Activated CD4-positive, alpha-beta T cell treated with anti-CD3 and anti-CD28 coated beads, Interleukin-2, amount 10 ng/mL, durations not matched to agents 24 days and 14 days (primary cell): ENCODE measurements at places on chromosomes 12 and 14. TPM values are rescaled to one million over a fixed set of nuclear protein-coding genes. Genes with fewer than 3 reads are reported as not detected.
A peak's percentile ranks its signal among the peaks of the same experiment; 100 is the strongest.

PMEL gene
- total RNA-seq = not detected in 2 replicates

GRCh38 chr12:53091756-53092155 lies 5.7 kb upstream of the IGFBP6 start:
- peaks cover 40% of the 10 kb centered on the region for H3K27me3 ChIP-seq
- H3K4me1 ChIP-seq = peaks cover 2% of the 10 kb centered on the region
- DNase-seq = no peak
- H3K4me3 ChIP-seq = no peak overlapping the region

- DNase-seq = no peak
- no peak overlapping the region for H3K4me3 ChIP-seq
- H3K27me3 ChIP-seq = no peaks in the 10 kb centered on the region
- no peaks in the 10 kb centered on the region for H3K36me3 ChIP-seq
Measured at GRCh38 chr12:41220931-41221330, 32.8 kb downstream of the PDZRN4 start.

DNA sequence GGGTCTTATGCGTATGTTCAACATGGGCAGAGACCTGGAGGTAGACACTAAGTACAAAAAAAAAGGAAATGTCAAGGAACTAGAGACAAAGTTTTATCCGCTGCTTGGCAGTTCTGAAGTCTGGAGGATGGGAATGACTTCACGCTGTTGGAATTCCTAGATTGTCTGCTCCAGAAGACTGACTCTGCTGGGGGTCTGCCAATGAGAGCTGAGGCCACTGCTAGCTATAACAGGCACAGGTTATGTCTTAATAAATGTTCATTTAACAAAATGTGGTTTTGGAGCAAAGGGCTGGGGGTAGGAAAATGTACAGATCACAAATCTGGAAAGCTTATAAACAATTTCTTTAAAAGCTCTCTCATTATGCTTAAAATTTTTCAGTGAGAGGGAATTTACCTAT lies 5.9 kb downstream of the RNASE8 start:
- peaks cover 56% of the 10 kb centered on the region for H3K27me3 ChIP-seq
- H3K4me1 ChIP-seq = peaks cover under 1% of the 10 kb centered on the region
- no peak for DNase-seq
- no peak overlapping the region for H3K4me3 ChIP-seq
- no peak overlapping the region for H3K27ac ChIP-seq
- no peaks in the 10 kb centered on the region for H3K36me3 ChIP-seq

DNA sequence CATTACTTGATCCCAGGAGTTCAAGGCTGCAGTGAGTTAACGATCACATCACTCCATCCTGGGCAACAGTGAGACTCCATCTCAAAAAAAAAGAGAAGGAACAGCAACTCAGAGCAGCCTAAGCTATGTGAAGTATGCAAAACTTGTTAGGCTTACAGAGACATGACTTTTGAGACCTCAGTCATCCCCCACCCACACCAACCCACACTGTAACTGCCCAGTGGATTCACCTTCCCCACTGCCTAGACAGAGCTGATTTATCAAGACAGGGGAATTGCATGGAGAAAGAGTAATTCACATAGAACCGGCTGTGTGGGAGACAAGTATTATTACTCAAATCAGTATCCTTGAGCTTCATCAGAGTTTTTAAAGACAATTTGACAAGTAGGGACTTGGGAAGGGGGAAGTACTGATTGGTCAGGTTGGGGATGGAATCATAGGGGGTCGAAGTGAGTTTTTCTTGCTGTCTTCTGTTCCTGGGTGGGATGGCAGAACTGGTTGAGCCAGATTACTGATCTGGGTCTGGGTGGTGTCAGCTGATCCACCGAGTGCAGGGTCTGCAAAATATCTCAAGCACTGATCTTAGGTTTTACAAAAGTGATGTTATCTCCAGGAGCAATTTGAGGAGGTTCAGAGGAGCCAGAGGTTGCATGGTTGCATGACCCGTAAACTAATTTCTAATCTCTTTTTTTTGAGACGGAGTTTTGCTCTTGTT lies 6.2 kb upstream of the WDR89 start:
- no peak overlapping the region for H3K4me3 ChIP-seq
- peaks cover 8% of the 10 kb centered on the region for H3K36me3 ChIP-seq
- no peak for DNase-seq
- no peak overlapping the region for H3K27ac ChIP-seq

DNA sequence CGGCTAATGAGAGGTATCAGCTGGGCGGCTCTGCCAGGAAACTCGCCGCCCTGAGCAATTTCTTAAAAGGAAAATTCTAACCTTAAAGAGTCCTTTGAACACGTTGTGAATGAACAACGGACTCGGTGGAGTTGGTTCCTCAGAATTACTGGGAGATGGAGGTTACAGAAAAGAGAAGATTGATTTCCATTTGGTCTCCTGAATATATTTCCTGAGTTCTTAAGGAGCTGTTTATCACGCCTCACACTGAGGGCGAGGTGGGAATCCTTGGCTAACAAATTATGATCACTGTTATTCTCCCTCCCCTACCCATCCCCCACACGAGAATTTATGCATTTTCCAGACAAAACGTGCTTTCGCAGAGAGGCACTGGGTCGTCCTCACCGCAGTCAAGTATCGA lies 194.5 kb upstream of the C14orf180 start:
- peaks cover 6% of the 10 kb centered on the region for H3K4me1 ChIP-seq
- DNase-seq = no peak
- peaks cover 5% of the 10 kb centered on the region for H3K27me3 ChIP-seq
- H3K4me3 ChIP-seq = no peak overlapping the region

DNA sequence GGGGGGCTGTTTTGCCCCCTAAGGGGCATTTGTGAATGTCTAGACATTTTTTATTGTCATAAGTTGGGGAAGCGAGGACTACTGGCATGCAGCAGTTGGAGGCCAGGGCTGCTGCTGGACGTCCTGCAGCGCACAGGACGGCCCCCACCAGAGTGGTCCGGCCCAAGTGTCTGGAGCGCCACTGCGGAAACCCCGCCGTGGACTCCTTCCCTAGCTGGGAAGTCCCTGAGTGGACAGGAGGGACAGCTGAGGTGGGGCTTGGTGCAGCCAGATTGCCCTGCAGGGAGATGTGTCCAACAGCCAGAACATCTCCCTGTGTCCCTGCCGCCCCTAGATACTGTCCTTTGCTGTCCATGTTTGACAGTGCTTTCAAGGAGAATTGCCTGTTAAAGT lies 5.5 kb downstream of the CKB start:
- H3K4me1 ChIP-seq = peaks cover 7% of the 10 kb centered on the region
- no peak overlapping the region for H3K27ac ChIP-seq
- peaks cover 5% of the 10 kb centered on the region for H3K27me3 ChIP-seq
- no peak overlapping the region for H3K4me3 ChIP-seq
- DNase-seq = no peak

DNA sequence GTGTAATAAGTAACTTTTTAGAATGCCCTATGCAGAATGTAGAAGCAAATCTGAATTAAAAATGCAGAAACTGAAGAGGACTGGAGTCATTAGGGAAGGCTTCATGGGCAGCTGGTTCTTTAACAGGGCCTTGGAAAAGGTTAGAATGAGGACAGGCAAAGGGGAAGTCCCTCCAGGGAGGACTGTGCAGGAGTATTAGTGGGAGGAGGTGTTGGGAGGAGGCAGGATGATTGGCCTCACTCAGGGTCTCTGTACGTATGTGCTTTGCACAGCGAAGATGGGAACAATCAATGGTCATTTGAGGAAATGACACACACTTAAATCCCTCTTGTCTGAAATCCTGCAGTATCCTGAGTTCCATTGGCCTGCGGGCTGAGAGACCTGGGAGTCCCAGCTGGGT lies 119.7 kb downstream of the PTCSC3 start:
- H3K27ac ChIP-seq = no peak overlapping the region
- no peak overlapping the region for H3K4me3 ChIP-seq
- H3K27me3 ChIP-seq = peaks cover 7% of the 10 kb centered on the region
- no peak for DNase-seq
- no peaks in the 10 kb centered on the region for H3K4me1 ChIP-seq
- no peaks in the 10 kb centered on the region for H3K36me3 ChIP-seq

DNA sequence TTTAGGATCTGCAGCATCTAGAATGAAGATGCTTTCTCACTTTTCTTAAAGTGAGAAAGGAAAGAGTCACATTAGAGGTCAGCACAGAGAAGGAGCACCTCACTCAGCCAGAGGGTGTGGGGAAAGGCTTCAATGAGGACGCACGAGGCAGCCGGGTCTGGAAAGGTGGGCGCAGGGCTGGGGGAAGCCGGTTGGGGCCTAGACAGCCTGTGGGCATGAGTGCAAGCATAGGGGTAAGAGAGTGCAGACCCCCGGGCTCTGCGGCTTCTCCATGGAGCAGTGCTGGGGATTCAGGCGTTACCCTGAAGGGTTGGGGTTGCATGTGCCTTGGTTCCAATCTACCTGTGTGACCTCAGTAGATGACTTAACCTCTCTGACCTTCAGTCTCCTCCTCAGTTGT lies 49.9 kb downstream of the KRT80 start:
- H3K36me3 ChIP-seq = no peaks in the 10 kb centered on the region
- no peak for DNase-seq
- no peak overlapping the region for H3K27ac ChIP-seq
- H3K4me1 ChIP-seq = no peaks in the 10 kb centered on the region

DNA sequence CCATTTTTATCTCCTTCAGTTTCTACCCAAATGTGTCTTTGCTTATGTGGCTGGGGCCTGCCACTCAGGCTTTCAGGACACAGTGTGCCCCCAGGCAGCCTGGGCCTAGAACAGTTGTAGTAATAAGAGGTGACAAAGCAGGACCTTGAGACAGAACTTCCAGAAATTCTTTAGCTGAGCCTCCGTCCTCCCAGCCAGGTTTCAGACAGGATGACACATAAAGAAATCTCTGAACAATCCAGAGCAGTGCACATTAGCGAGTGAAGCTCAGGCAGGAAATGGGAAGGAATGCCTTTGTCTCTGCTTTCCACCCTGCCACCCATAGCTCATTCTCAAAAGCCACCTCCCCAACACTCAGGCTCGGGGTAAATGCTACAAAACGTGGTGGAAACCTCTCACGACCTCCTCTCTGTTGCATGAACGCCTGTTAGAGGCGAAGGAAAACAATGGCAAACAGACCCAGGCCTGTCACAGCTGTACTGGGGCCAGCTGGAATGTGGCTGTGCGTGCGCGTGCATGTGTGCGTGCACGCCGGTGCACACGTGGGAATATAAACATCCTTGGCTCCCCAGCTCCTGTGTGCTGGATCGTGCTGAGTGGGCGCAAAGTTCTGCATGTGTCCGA lies 286.7 kb downstream of the ZFP36L1 start:
- H3K4me3 ChIP-seq = peak overlapping the region; percentile 31
- no peak for DNase-seq
- peaks cover 24% of the 10 kb centered on the region for H3K4me1 ChIP-seq
- H3K27me3 ChIP-seq = no peaks in the 10 kb centered on the region

GRCh38 chr14:97393244-97393643 lies 596.1 kb downstream of the VRK1 start:
- H3K27me3 ChIP-seq = peaks cover 3% of the 10 kb centered on the region
- no peak overlapping the region for H3K4me3 ChIP-seq
- peaks cover 3% of the 10 kb centered on the region for H3K4me1 ChIP-seq
- DNase-seq = no peak
- H3K36me3 ChIP-seq = no peaks in the 10 kb centered on the region

DNA sequence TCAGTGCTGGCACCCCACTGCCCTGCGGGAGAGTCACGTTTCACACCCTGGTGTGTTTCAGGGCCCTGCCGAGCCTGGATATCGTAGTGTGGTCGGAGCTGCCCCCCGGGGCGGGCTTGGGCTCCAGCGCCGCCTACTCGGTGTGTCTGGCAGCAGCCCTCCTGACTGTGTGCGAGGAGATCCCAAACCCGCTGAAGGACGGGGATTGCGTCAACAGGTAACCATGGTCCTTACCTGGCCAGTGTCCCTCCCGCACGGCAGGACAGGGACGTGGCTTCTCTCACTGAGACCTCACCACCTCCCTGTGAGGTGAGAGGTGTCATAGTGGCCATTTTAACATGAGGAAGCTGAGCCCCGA lies 7.7 kb downstream of the MVK start:
- H3K27me3 ChIP-seq = no peaks in the 10 kb centered on the region
- no peak for DNase-seq
- H3K4me3 ChIP-seq = no peak overlapping the region
- H3K27ac ChIP-seq = no peak overlapping the region

DNA sequence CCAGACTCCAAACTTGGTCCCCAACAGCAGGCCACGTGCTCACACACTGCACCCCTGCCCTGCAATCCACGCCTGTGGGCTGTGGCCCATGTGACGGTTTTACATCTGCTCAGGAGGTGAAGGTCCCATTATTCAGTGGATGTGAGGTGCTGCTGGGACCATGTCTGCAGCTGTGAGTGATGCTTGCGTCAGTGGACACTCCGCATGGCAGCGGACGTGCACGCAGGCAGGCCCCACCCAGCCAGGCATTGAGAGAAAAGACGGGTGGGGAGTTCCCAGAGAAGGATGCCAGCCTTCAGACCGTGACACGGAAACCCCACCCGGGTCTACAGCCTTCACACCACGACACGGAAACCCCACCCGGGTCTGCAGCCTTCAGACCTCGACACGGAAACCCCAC lies 67.6 kb downstream of the NOC4L start:
- peaks cover 4% of the 10 kb centered on the region for H3K27me3 ChIP-seq
- H3K27ac ChIP-seq = no peak overlapping the region
- H3K4me3 ChIP-seq = no peak overlapping the region
- DNase-seq = no peak

- H3K36me3 ChIP-seq = peaks cover 74% of the 10 kb centered on the region
- H3K4me3 ChIP-seq = no peak overlapping the region
- peak overlapping the region; percentile 76 for H3K27ac ChIP-seq
- no peaks in the 10 kb centered on the region for H3K27me3 ChIP-seq
Measured at GRCh38 chr14:61372379-61372778, 51.0 kb downstream of the PRKCH start.

- H3K4me1 ChIP-seq = no peaks in the 10 kb centered on the region
- DNase-seq = no peak
- H3K36me3 ChIP-seq = no peaks in the 10 kb centered on the region
- no peaks in the 10 kb centered on the region for H3K27me3 ChIP-seq
Measured at GRCh38 chr12:109232731-109233130, 76.4 kb downstream of the FOXN4 start.

DNA sequence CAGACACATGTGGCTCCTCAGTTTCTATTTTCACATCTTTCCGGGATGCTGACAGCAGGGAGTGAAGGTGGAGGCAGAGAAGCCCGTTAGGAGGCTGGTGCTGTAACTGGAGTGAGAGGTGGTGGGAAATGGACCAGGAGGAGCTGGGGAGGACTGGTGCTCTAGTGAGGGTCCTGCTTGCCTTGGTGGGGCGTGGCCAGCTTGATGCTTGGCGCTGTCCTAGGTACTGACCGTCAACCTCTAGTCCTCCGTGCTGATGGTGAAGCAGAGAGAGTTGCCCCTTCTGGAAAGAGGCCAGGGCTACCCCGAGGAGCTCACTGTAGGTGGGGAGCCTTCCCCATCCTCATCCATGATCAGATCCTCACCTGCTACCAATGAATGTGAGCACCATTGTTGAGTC lies 1.4 kb downstream of the TRMT61A start:
- peaks cover 1% of the 10 kb centered on the region for H3K27me3 ChIP-seq
- H3K4me1 ChIP-seq = peaks cover 28% of the 10 kb centered on the region
- peak; percentile 79 for DNase-seq
- peak overlapping the region; percentile 96 for H3K4me3 ChIP-seq

DNA sequence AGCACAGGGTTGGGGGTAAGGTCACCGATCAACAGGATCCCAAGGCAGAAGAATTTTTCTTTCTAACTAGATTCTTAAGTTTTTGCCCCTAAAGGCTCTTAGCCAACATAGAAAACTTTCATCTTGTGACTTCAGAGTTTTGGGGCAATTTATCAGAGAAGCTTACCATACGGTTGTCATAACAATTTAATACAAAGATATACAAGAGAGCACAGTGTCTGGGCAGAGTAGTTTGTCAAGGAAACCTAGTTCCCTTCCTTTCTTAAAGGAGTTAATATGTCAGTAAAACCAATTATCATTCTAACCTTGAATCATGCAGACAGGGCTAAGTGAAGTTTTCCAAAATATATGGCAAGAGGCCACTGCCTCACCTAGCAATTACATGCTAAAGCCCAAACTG lies 18.4 kb downstream of the NR2C1 start:
- no peak for DNase-seq
- no peaks in the 10 kb centered on the region for H3K4me1 ChIP-seq
